ENCODE measurements at places on chromosomes 7 and 10.

DNA sequence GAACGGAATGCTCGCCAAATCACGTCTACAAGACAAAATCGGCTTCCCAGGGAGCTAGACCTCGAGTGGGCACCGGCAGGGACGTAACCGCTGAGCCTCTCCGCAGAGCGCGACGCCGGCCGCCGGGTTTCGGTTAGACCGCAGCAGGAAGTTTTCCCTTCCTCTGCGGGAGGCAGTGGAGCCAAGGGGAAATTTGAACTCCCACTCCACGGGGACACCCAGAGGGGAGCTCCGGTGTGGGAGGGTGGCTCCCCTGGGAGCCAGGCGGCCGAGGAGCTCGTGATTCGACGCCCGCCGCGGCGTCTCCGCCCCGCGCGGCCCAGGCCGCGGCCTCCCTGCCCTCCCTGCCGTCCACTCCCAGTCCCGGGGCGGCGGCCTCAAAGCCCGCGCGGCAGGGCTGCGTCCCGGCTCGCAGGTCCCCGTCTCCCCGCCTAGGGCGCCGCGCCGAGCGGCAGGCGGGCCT lies 426 bp downstream of the SYPL1 start:
- peak; percentile 26 for DNase-seq

DNA sequence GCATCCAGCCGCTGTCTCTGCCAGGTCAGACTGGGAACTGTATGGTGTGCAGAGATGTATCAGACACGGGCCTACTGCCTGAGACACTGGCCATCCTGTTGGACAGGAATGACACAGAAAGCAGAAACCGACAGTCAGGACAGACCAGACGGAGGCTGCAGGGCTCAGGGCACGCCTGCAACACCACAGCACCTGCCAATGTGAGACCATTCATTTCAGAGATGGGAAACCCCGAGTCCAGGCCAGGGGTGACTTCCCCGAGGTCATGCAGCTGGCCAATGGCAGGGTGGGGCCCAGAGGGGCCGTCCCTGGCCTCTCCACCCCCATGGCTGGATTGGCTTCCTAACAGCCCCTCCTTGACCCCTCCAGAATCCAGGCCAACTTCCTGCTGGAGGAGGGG lies 34.7 kb downstream of the GRID1 start:
- DNase-seq: no peak

DNA sequence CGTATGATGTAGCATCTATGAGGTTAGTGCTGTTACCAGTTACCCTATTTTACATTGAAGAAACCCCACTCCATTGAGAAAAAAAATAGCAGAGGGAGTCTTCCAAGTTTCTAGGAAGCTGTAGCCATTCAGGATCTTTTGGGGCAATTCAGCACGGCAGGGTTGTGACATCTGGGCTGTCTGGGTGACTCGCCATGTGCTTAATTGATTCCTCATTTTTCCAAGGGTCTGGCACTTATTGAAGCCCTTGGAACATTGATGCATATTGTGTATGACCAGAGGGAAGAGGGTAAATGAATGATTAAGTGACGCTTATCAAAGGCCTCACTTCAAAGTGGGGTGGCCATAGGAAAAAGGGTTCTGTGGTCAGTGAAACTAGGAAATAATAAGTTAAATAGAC lies 248.7 kb downstream of the ARHGAP12 start:
- no peak for DNase-seq

DNA sequence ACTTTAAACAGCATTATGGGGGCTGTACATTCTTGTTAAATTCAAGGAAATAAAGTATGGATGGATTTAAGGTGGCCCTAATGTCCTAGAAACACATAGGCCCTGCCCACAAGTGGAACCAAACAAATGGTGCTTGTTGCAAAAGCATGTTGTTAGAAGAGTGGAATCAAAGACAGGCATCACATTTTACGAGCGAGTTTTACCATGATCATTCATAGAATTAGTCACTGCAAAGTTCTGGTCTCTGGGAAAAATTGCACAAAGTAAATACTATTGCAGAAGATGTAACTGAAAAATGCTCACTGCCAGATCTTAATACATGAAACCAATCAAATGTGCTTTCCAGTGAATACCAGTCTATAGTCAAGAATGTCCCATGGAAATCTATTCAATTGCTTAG lies 677.1 kb downstream of the PARD3 start:
- DNase-seq: no peak

GRCh38 chr10:28411648-28412047 lies 108.8 kb upstream of the MPP7 start:
- no peak for DNase-seq

- no peak for DNase-seq
Observed at GRCh38 chr10:121404611-121405010, 193.6 kb downstream of the FGFR2 start.

- DNase-seq: no peak
Observed at GRCh38 chr7:92423710-92424131, 23.6 kb upstream of the GATAD1 start.

- no peak for DNase-seq
Observed at GRCh38 chr10:8913720-8914119, 859.2 kb downstream of the GATA3 start.

- no peak for DNase-seq
Observed at GRCh38 chr10:44575601-44576380, 190.9 kb upstream of the CXCL12 start.

GRCh38 chr7:23471106-23471859 lies 992 bp upstream of the IGF2BP3 start:
- peak; percentile 72 for DNase-seq

DNA sequence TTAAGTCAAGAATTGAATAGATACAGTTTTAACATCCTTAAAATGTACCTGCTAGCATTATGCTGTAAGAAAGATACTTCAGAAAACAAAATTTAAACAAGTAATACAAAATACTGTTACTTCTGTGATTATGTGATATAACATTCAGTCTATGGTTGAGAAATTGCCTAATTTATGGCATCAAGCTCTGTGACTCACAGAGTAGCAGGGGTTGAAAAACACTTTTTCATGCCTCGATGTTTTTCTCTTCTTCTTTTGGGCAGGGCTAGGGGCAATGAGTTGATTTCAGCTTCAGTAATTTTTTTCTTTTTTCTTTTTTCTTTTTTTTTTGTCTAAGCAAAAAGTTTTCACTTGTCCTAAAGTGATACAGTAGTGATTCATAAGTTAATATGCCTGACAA lies 209.2 kb downstream of the MBL2 start:
- DNase-seq: no peak

DNA sequence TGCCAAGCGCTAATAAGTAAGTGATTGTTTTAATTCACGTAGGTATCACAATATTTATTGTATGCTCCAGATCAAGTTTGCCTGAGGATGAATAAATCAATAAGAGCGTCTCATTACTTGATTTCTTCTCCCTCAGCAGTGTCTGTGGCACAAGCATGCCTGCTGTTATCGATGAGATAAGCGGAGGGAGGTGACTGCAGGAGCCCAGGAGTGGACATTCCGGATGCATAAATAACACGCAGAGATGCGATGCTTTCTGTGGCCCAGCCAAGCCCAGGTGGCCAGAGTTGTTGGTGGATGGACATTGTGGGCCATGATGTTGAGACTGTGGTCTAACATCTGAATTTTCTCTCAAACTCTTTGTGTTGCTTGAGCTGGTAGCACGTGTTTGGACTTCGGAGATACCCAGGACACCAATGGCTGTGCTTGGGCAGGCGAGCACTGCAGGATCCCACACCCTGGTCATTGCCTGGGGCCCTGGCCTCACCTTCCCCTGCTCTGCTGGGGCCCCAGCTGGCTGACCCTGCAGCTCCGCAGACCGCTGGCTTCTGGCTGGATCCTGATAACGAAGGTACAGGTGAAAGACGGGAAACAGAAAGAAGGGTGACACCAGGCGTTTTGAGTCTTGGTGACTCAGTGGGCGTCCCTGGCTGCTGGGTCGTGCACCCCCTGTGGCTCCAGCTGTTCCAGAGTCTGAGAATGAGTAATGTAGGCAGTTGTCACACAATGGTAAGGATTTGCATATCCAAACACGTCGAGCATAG lies 31.2 kb upstream of the MNX1 start:
- no peak for DNase-seq

DNA sequence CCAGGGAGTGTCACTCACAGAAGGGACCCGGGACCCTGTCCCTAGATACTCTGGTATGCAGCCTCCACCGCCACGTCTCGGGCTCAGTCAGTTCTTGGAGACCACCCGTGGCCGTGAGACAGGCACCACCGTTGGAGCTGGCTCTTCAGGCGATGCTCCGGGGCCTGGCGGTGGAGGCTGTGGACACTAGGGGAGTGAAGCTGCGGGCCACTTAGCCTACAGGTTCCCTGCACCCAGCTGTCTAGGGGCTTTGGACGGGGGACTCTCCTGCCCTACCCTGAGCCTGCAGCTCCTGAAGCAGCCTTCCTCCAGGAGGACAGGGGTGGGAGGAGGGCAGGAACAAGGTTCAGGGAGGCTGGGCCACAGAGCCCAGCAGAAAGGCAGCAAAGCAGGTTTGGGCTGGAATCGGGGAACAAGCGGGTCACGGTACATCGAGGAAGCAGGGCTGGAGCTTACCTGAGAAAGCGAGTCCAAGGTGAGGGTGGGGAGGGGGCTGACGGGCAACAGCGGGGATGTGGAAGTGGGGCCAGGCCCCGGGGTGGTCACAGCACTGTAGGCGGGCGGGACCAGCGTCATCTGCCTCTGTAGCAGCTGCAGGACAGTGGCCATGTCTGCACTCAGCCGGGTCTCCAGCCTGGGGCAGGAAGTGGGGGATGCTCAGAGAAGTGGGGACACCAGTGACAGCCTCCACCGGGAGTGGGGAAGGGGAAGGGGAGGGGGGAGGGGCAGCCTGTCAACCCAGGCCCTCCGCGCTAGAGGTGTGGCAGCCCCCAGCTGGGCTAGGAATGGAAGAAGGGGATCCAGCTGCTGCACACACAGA lies 31.5 kb downstream of the KCNH2 start:
- no peak for DNase-seq

DNA sequence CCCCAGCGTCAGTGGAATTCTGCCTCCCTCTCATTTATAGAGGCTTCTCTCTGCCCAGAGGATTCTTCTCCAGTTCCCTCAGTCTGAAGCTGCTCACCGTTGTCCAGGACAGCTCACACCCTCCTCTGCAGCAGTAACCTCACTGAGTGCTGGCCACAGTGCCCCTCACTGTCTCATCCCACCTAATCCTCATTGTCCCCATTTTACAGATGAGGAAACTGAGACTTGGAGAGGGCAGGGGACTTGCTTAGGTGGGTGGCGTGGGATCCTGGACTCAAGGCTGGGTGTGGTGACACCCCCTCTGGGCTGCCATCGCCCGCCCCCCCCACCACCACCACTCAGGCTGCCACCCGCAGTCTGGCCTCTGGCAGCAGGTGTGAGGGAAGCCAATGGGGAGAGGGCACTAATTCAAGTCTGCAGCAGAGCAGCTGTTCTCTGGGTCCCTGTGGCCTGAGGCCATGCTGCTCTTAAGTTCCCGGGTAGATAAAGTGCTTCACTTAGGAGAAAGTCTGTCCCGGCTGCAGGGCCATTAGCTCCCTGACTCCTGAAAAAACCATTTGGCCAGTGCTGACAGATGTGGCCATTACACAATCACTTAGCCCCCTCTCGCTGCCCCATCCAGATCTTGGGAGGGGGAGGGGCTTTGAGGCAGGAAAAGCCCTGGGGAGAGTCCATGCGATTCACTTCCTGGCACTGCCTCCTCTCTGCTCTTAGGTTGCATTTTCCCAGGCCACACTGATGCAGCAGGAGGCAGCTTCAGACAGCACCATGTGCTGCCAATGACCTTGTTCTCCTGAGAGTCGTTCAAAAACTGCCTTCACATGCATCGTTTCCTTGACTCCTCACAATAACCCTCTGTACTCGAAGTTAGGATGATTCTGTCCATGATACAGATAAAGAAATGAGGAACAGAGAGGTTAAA lies 36.3 kb downstream of the DRGX start:
- DNase-seq: no peak

DNA sequence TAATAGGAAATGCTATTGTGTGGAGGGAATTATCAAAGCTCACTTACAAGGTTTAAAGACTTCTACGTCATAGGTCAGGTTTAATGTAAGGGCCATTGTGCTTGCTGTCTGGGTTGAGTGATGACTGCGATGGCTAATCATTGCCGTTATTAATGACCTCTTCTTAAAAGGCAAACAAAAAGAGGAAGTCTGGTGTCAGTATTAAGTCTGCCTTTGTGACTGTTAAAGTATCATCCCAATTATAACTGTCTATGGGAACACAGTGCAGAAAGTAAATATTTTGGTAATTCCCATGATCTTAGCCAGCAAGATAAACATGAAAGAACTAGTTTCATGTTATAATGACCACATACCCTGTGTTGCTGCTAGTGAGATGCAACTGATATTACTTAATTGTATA lies 382.4 kb downstream of the BBS9 start:
- no peak for DNase-seq

DNA sequence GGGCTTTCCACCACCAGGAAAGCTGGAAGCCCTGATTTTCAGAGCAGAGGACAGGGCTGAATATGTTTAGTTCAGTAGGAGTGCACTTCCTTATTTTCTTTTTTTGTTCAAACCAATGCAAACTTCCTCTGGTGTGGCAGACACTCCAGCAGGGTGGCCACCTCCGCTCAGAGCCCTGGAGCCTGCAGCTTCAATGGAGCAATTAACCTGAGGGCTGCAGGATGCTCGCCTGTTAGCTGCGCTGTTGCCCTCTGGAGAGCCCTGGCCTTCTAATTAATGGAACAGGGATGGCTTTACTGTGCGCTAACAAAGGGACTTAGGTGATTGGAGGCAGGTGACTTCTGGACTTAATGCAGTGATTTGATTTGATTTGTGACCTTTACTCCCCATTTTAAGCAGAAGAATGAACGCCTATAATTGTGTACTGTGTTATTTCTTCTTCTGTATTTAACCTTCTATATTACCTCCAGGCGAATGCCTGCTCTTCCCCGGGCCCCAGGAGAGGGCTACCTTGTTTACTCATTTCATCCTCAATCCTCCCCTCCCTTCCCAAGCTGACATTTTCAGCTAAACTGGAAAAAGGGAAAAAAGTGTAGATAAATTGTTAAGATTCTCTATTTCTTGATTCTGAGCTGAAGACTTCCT lies 123.0 kb upstream of the CTBP2 start:
- no peak for DNase-seq

DNA sequence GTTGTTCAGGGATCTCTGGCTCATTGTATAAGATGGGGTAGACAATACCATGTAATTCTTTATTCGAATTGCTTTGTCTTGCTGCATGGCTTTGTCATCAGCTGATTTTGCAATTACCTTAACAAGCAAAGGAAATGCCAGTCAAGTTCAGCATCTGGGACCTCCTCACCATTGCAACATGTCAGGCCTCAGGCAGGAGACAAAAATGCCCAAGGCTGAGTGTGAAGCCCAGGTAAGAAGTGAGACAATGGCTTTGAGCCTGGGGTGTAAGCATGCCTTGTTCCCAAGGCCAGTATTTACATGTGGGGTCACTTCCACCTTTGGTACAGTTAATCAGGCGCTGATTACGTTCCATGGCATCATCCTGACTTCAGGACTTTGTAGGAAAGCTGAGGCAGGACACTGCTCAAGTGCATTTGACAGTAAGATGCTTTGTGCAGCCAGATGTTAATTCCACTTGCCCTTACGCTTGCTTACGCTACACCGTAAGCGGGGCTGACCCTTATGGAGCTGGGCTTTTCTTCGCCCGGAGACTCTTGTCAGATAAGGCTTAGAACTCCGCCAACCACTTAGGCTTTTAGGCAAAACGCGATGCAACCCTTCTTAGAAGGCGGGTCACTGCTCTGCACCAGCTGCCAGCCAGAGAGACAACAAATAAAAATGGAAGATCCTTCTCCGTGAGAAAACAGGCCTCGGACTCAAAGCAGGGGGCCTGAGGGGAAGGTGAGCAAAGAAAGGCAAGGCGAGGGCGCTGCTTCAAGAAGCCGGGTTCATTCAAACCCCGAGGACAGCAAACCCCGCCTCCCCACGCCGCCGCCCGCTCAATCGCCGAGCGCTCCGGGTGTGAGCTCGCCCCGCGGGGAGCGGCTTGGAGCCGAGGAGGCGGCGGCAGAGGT lies 1.3 kb upstream of the SP4 start:
- DNase-seq: no peak
